Left cardiac atrium (tissue), 4 donors: ENCODE measurements at places on chromosomes 11 and 22. TPM values are rescaled to one million over a fixed set of nuclear protein-coding genes. Genes with fewer than 3 reads are reported as not detected.

GRCh38 chr22:30186510-30186909 lies 60.0 kb downstream of the LIF start:
- DNase-seq = no peak

DNA sequence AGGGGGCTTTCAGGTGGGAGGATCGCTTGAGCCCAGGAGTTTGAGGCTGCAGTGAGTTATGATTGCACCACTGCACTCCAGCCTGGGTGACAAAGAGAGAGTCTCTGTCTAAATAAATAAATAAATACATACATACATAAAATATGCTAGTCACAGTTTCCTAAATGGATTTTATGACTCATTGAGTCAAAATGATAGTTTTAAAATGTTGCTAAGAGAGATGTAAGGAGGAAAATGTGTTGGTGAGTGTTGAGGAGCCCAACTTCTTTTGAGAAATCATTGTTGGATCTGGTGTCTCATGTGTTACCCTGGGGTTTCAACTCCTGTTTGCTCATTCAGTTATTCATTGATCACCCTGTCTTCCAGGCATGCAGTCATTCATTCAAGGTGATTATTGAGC lies 21.0 kb downstream of the PARVB start:
- DNase-seq = no peak

- DNase-seq = no peak
Observed at GRCh38 chr11:36249246-36249645, 40.0 kb downstream of the COMMD9 start.

GRCh38 chr11:119481667-119482400 lies 58.9 kb upstream of the THY1 start:
- DNase-seq = no peak

- DNase-seq = no peak
Observed at GRCh38 chr22:39594411-39594810, 23.9 kb downstream of the CACNA1I start.

Gene SCARF2
- total RNA-seq = 3.2 TPM
